ENCODE measurements at places on chromosomes 13 and 19.
A peak's percentile ranks its signal among the peaks of the same experiment; 100 is the strongest.

GRCh38 chr13:50699874-50700663 lies 143.4 kb downstream of the DLEU7 start:
- no peak for DNase-seq

GRCh38 chr13:41401366-41401765 lies 56.0 kb upstream of the RGCC start:
- no peak for DNase-seq

DNA sequence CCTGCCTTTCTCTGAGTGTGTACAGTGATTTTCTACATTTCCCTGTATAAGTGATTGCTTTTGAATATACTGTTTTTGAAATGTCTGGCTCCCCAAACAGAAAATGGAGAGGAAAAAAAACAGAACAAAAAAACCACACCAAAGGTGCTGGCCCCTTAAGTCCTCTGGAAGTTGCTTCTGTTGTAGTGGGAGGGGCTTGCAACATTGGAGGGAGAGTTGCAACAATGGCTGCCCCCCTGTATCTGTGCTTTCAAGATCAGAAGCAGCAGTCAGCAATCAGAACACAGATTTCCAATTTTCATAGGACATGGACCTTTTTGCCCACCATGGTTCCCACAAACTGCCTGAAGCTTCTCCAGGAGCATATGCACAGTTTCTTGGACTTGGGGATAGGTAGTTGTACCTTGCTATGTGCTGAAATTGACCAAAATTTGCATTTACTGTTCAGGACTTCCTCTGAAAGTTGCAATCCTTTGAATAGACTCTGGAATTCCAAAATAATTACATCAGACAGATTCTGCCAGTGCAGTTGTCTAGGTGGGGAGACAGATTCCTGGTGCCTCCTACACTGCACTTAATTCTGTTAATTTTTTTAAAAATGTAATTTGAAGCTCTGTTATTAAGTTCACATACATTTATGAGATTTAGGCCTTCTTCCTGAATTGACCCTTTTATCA lies 13.8 kb downstream of the BIVM start:
- no peak for DNase-seq

GRCh38 chr19:5804516-5805461 lies at the start of gene NRTN:
NRTN (plus strand) TSS chr19:5805067; CDS start chr19:5824166, 19,099 bp downstream.
- no peak for DNase-seq

DNA sequence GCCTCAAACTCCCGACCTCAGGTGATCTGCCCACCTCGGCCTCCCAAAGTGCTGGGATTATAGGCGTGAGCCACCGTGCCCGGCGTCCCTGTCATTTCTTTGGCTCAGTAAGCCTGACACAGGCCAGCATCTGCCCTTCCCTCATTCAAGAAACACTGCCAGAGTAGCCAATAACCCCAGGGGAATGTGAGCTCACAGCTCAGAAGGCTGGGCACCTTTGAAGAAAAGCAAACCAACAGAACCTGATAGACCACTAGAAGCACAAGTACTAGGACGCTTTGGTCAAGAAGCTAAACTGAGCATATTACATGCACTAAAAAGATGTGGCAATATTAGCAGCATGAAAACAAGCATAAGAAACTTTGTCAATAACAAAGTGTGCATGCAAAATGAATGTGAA lies 14.2 kb downstream of the SIGLEC5 start:
- DNase-seq: no peak

DNA sequence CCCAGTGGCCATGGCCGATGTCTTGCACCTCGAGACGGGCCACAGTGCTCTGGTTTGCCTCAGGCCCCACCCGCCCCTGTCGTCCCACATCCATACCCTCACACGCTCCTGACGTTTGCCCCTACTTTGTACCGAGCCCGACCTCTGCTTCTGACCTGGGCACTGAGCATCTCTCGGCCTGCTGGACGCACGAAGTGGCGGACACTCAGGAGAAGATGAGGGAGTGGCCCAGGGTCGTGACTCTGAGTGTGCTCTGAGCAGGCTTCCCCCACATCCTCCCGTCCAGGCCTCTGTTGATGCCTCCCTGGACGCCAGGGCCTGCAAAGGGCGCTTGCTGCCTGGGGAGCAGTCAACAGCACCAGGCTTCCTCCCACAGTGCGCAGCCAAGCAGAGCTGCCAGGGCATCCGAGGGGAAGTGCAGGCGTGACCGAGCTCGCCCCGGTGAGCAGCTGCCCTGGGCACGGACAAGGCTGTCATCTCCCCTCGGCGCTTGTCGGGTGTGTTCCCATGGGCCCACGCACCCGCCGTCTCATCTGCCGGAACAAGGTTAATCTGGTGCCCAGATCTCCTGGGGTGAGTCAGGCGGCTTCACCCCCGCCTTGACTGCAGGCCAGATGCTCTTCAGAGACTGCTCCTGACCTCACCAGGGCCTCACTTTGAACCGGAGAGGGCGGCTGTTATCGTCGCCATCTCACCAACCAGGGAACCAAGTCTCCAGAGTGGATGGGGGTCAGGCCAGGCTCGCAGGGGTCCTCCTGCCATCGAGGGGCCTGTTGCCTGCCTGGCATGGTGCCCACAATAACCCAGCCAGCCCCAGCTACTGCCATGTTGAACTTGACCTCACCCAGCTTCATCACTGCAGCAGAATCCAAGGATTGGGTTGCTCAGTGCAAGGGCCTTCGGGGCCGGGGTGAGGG lies 27.2 kb downstream of the COMP start:
- no peak for DNase-seq

DNA sequence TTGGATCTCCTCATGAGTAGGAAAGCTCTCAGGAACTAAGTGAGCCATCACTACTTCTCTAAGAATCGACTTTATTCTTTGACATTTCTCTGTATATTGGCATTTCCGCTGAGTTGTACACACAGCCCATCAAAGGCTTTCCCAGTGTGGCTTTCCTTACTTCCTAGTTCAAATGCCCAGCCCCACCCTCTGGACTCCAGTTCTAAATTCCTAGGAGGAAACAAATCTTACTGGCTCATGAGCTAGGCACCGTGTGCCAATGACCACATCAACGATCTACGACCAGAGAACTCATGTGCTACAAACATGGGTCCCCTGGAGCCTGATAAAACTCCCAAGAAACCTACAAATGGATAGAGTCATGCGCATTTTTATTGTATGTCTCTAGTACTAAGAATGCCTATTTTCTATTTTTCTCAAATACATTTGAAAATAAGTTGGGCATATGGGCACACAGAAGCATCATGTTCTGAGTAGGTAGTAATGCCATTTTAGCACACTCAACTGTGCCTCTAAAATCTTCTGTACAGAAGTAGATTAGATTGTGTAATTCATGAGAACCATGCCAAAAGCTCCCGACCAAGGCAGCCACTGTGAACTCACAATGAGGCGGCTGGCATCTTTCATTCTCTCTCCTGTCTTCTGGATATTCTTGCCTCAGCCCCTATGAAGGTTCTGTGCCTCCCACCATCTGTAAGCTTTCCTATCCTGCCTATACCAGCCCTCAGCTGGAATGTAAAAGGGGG lies 10.5 kb upstream of the RAP2A start:
- no peak for DNase-seq

- DNase-seq: no peak
These were observed 1.6 kb downstream of the MISP3 start for GRCh38 chr19:14073925-14074838.

- DNase-seq: no peak
These were observed 11.3 kb downstream of the PRKCSH start for GRCh38 chr19:11446652-11447301.

DNA sequence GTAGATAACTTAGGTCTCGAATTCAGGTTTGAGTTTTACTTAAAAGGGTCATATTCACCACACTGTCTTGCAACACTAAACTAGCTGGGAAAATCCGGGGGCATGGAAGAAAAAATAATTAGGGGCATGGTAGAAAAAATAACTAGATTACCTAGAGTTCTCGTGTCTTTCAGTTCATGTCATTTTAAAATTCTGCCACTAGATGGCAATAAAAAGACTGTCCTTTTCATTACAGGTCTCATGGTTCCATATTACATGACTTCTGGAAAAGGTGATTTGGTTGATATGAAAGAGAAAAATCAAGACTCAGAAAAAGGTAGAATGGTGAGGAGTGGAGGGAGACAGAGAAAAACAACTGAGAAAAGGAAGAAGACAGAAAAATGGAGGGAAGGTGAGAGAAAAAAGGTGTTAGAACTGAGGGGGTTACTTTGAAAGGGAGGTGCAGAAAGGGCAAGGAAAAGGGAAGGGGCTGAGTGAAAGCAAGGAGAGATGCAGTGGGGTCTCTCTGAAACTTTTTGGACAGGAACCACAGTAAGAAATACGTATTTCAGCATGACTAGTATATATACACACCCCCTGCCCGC lies 299.0 kb downstream of the KLF12 start:
- DNase-seq: no peak

DNA sequence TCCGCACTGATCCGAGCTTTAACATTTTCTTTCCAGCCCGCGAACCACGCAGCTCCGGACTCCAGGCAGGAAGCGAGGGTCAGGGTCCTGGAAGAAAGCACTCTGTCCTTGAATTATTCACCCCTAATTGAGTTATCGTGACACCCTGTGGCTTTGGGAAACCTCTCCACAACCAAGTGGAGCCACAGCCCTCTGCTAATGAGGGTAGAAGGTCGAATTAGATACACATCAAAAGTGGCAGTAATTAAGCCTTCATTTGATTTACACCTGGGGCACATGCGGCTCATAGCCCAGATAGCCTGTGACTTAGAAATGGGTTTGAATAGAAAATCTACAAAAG lies 15.9 kb upstream of the RNF17 start:
- no peak for DNase-seq

DNA sequence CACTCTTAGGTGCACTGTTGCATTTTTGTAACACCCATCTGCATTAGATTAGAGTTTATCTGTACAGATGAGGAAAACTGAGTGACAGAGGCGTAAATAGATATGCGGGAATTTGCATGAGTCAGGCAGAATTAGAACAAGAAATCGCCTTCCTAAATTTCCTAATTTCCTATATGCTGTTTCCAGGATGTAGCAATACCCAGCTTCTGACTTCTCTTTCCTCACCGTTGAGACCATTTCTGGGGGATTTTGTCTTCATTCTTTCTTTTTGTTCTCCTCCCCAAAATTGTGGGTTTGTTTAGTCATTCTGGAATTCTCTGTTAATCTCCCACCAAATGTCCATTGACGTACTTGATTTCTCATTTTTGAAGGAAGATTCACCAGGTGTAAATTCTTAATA lies 10.6 kb upstream of the ZNF792 start:
- DNase-seq: no peak

DNA sequence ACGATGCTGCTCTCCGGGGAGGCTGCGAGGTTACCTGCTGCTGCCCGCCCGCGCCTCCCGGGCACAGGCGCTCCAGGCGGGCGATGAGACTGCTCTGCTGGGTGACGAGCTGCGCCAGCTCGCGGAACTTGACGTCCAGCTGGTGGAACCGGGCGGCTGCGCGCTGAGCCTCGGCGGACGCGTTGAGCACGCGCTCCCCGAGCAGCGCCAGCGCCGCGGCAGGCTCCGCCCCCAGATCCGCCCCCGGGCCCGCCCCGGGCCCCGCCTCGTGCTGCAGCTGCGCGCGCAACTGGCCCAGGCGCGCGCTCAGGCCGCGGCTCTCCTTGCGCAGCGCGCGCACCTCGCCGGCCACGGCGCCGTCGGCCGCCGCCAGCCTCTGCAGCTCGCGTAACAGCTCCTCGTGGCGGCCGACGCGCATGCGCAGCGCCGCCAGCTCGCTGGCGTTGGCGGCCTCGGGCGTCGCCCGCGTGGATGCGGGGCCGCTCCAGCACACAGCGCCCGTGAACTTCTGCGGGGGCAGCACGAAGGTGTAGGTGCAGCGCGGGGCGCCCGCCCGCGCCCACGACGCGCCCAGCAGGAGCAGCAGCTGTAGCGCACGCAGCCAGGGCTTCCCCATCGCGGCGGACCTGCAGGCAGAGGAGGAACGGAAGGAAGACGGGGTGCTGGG lies 6.4 kb downstream of the ANGPTL6 start:
- DNase-seq: peak; percentile 70

GRCh38 chr13:108120302-108120701 lies 95.0 kb downstream of the LIG4 start:
- no peak for DNase-seq

- no peak for DNase-seq
These were observed 27.5 kb downstream of the LNX2 start for GRCh38 chr13:27592865-27593264.

- no peak for DNase-seq
These were observed 2.0 kb upstream of the KLF12 start for GRCh38 chr13:74136084-74136658.

GRCh38 chr19:35718345-35719041 lies 690 bp downstream of the KMT2B start:
- DNase-seq: no peak

DNA sequence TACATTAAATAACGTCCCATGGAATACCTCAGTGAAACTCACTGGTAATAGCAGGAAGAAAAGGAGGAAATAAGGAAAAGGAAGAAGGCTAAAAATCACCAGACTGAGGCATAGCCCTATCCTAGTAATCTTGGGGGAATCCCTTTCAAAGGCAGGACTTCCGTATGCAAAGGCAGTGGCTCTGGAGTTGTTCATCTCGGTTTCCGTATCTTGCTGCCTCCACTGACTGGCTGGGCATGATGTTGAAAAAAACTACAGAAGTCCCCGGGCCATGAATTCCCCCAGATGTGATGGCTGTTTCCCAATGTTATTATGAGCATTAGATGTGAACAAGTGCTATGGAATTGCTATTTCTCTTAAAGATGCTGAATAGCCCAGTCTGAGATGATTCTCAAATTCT lies 5.5 kb downstream of the FPR2 start:
- DNase-seq: no peak

- DNase-seq: no peak
These were observed 343.5 kb downstream of the TEX29 start for GRCh38 chr13:111663953-111664421.

- no peak for DNase-seq
These were observed 7.7 kb upstream of the SLC25A15 start for GRCh38 chr13:40781717-40782116.

DNA sequence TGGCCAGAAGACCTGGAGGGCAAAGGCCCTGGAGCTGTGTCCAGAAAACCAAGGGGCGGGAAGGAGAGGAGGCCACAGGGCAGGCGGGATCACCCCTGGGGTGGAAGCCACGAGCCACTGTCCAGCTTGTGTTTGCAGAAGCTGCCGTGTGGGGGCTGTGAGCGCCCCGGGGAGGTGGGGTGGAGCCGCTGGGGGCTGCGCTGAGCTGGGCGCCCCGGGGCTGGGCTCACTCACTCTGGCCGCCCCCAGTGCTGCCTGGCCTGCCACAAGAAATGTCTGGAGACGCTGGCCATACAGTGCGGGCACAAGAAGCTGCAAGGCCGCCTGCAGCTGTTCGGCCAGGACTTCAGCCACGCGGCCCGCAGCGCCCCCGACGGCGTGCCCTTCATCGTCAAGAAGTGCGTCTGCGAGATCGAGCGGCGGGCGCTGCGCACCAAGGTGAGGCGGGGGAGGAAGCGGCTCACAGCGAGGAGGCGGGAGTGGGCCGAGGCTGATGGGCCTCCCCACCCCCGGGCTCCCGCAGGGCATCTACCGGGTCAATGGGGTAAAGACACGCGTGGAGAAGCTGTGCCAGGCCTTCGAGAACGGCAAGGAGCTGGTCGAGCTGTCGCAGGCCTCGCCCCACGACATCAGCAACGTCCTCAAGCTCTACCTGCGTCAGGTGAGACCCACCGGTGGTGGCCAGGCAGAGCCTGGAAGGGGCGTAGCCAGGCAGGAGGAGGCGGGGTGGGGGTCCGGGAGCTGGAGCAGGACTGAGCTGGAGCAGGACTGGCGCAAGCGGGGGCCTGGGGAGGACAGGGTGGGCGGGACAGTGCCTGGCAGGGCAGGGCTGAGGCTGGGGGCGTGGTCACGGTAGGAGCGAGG lies 13.6 kb downstream of the POLR2E start:
- DNase-seq: no peak

GRCh38 chr19:17469092-17469480 lies 1.2 kb upstream of the SLC27A1 start:
- no peak for DNase-seq

Data from GOT3 (cell line).